ENCODE measurements at places on chromosomes 2 and 18. TPM values are rescaled to one million over a fixed set of nuclear protein-coding genes. Genes with fewer than 3 reads are reported as not detected.

GRCh38 chr2:45263147-45263546, 253.9 kb upstream of the SIX2 start:
- no peak for DNase-seq

The TMEM198 gene
- 2.7 TPM for total RNA-seq

The OST4 gene
- total RNA-seq, result 411 TPM

- no peak for DNase-seq
These were observed 378.8 kb upstream of the REG3G start for GRCh38 chr2:78646533-78647364.

DNA sequence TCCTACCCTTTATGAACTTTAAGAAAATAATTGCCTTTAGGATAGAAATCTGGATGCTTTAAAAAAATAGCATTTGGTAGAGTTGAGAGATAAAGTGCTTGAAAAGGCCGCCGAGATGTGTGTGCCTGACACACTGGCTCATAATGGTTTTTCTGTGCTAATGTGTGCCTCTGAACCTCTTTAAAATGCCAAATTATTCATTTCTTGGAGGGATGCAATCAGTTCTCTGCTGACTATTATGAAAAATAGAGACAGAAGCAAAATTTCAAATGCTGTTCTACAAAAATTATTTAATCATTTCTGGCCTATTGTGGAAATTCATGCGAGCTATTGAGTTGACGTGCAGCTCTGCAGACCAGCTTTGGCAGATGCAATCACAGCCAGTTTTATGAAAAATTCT, 18.0 kb upstream of the MBP start:
- DNase-seq, result no peak

DNA sequence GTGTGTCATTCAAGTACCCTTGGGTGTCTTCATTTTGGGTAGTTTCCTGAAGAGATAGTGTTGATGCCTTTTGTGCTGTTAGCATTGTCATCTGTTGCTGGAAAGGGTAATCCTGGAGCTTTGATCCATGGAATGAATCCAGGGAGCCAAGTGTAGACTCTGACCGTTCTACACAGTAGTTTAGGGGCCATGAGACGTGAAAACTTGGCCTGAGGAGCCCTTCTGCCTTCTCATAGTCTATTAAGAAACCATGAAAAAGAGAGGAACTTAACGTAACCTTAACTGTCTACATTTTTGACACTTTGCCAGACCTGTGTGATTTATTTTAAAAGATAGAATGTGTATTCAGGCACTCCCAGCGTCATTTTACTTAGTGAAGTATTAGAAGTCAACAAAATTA, 194.0 kb downstream of the BABAM2 start:
- DNase-seq, result no peak

The SCYGR4 gene
- total RNA-seq, result not detected

DNA sequence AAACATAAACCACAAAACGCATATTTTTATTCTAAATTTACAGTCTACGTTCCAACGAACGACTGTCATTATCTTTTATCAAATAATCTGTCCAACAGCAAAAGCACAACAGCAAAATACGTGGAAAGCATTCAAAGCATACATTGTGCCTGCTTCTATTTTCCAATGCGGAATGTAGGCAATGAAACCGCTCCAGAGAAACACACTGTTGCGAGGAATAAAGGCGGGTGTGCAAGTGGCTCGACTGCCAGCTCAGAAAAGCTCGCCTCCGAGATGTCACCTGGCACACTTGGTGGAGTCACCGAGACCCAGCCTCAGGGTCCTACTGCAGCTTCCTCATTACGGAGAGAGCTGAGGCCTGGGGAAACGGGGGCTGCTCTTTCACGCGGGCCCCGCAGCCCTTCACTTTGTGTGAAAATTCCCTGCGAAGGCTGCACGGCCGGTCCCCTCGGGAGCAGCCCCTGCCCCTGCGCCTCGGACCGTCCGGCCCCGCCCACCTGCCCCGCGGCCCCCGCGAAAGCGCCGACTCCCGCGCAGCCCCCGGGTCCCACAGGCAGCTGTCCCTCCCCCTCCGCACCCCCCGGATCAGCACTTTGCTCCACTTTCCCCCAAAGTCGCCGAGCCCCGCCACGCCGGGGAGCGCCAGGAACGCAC, 752 bp downstream of the MGAT4A start:
- DNase-seq, result peak; percentile 74

DNA sequence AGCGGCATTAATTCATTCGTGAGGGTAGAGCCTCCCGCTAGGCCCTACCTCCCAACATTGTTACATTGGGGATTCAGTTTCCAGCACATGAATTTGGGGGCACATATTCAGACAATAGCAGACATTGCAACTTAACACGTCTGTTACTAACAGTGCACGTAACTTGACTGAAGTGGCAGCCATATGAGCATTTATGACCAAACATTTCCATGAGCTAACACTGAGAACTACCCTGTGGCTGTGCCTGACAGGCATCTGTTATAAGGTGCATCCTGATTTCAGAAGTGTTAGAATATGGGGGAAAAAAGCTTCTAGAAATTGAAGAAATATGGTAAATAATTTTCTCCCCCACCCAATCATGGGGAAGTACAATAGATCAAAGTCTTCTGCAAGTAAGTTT, 24.5 kb downstream of the MALT1 start:
- DNase-seq, result no peak

- DNase-seq, result no peak
These were observed 84.6 kb downstream of the RAB31 start for GRCh38 chr18:9792565-9793245.

The GCA gene
- 11.2 TPM for total RNA-seq

DNA sequence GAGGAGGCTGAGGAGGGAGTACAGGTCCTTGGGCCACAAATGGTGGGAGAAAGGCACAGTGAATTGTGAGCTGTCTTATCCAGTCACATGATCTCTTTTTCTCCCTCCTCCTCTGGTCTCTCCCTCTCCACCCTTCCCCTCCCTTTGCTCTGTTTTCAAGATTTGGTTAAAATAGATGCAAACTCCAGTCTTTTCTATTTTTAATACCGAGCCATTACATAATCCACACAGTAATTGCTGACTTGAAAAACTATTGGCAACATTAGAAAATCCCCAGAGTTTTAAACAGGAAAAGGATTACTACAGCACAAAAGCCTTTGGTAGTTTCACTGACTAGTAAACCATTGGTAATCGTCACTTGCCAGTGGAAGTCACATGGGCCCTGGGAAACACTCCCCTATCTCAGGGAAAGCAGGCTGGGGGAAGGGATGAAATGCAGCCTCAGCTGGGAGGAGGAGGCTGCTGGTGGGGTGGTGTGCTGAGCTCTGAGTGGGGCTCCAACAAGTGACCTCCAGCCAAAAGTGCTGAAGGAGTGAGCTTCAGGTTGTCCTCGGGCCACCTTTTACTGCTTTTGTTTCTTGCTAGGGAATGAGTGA, 57.4 kb upstream of the PCBP1 start:
- DNase-seq, result peak; percentile 84

The LYPD6B gene
- total RNA-seq, result not detected

GRCh38 chr2:29193111-29193510, 77.9 kb downstream of the CLIP4 start:
- no peak for DNase-seq

DNA sequence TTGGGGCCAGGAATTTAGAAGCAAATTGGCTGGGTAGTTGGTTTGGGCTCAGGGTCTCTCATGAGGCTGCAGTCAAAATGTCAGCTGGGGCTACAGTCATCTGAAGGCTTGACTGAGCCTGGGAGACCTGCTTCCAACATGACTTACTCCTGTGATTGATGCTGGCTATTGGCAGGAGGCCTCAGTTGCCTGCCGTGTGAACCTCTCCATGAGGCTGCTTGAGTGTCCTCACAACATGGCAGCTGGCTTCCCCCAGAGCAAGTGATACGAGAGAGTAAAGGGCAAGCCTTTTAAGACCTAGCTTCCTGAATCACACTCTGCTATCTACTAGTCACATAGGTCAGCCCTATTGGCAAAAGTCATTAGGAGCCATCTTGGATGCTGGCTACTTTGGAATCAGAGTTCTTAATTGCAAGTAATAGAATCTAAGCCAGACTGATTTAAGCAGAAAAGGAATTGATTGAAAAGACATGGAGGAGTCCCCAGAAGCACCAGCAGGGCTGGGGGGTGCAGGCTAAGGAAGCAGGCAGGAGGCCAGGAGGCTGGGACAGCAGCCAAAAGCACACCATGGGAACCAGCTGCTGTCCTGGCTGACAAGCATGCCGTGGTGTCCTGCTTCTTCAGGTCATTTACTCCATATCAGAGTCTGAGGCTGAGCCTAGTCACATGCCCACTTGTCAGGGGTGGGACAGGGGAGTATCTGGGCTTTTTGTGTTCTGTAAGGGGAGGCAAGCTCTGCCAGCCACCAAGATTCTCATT, 7.8 kb upstream of the GIGYF2 start:
- DNase-seq, result no peak

The MEP1B gene
- total RNA-seq, result not detected

GRCh38 chr2:197310987-197311420, 424 bp upstream of the ANKRD44 start:
- DNase-seq, result no peak

The SIX3 gene
- not detected for total RNA-seq

The IL1F10 gene
- not detected for total RNA-seq

DNA sequence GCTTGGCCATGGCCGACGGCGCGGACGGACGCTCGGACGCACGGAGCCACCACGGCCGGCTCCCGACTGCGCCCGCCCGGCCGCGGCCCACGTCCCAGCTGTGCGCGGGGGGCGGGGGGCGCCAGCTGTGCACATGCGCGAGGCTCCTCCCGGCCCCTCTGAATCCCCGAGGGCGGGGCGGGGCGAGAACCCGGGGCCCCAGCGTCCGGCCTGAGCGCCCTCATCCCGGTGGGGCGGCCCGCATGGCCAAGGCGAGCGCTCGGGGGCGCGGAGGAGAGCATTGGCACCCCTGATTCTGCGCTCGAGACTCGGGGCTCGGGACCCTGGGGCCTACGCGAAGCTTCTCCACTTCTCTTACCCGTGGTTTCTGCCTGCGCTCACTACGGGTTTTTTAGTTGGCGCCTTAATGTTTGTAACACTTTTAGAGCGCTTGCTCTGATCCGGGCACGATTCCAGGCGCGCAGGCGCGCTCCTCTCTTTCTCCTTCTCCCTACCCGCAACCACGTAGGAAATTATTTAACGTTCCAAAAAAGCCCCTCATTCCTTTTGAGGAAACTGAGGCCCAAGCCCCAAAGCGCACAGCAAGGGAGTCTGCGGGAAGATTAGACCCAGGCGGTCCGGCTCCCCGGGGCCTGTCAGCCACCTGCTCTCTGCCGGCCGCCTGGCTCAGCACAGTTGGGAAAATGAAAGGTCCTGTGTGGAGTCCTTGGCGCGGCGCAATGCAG, at the start of gene PXDN:
Gene PXDN (minus strand): TSS at position 70 of the 725 bp plus-strand sequence. CDS start 60 bp downstream, at position 10.
- DNase-seq, result peak; percentile 84

The TRIM43 gene
- not detected for total RNA-seq

DNA sequence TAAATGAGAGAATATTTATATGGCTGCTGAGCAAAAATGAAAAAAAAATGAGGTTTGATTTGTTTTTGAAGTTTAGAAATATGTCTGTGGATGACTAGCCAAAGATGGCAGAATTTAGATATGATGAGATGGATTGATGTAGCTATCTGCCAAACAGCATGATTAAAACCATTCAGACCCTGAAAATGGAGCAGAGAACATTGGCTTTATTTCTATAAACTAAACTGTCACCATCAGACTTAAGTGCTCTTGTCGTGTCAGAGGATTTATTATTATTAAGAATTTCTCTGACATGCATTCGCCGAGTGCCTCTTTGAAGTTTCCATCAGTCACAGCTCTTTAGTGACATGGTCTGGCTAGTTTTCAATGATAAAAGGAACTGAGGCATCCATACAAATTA, 151.7 kb downstream of the LRRTM4 start:
- DNase-seq, result no peak

- DNase-seq, result no peak
These were observed 1.7 kb downstream of the HNRNPLL start for GRCh38 chr2:38600921-38601455.

DNA sequence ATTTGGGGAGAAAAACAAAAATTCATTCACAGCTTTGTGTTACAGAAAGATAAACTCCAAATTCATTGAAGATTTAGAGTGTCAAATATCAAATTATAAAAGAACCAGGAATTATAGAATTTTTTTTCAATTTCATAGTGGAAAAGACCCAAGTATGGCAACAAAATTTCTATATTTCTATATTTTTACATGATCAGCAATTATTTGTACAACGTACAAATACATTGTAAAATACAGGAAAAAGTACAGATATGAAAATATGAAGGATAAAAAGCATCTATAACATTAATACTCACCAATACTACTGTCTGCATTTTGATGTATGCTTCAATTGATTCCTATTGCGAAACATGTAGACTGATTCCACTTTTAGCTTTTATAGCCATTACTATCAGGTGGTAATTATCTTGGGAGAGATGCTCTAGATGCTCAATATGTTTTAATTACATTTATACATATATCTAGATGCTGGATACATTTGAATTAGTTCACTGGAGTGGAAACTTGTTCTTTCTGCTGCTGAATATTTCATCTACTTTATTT, 4.0 kb downstream of the SH3YL1 start:
- no peak for DNase-seq

DNA sequence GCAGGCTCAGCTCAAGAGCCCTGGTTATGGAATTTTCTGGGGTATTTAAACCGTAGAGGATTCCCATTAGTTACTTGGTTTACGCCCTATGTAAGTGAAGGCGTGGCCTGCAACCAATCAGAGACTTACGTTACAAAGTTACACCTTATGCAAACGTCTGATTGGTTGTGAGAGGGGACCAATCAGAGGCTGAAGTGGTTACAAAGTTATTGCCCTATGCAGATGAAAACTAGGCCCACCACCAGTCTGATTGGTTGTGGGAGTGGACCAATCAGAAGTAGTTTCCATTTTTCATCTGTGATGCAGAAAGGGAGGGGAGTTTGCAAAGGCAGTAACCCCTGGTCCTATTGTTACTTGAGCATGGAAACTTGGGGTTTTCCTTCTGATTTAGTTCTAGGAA, 49.1 kb downstream of the DLGAP1 start:
- no peak for DNase-seq

- no peak for DNase-seq
These were observed 1.4 kb downstream of the GPATCH11 start for GRCh38 chr2:37085731-37086147.

DNA sequence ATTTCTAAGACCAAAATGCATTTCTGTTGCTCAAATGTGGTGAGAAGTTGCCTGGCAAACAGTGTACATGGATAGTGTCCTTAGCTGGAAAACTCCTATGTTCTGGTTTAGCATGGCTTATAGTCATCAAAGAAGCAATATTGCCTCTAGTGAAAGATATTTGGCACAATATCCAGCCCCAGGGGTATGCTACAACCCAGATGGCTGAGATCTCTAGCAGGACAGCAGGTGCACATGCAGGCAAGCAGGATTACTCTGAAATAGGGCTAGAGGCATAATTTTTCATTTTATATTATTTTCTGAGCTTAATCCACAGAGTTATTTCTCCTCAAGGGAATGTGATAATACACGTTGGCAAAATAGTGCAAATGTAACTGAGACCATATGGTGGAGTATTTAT, 34.0 kb downstream of the CCDC195 start:
- DNase-seq, result no peak

- no peak for DNase-seq
These were observed 129.7 kb downstream of the LAMA3 start for GRCh38 chr18:23819001-23819400.

The TUBB8B gene
- total RNA-seq, result not detected
